ENCODE measurements at places on chromosomes 13 and 19.

GRCh38 chr19:2777952-2778683 is 5.0 kb downstream of the SGTA start:
- no peak for DNase-seq

GRCh38 chr13:110400786-110401533 is 93.9 kb downstream of the COL4A2 start:
- DNase-seq: peak; percentile 62

DNA sequence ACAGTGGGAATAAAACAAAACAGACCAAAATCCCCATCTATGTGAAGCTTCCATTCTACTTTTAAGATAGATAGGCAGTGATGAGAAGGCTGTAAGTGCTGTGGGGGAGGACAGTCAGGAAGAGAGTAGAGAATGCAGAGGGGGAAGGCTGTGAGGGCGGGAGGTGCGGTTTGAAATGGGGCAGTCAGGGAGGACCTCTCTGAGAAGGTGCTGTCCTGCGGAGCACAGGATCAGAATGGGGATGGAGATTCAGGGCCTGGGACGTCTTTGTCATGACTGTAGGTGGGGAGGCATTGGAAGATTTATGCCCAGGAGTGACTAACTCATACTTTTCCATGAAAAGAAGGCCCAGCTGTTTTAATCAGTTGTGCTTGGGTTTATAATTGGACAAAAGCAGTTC is 3.9 kb upstream of the GPR183 start:
- DNase-seq: no peak

GRCh38 chr19:2251106-2252054 is 2.3 kb downstream of the AMH start:
- peak; percentile 95 for DNase-seq

GRCh38 chr13:113876346-113877148 is 12.7 kb upstream of the GAS6 start:
- DNase-seq: peak; percentile 68

DNA sequence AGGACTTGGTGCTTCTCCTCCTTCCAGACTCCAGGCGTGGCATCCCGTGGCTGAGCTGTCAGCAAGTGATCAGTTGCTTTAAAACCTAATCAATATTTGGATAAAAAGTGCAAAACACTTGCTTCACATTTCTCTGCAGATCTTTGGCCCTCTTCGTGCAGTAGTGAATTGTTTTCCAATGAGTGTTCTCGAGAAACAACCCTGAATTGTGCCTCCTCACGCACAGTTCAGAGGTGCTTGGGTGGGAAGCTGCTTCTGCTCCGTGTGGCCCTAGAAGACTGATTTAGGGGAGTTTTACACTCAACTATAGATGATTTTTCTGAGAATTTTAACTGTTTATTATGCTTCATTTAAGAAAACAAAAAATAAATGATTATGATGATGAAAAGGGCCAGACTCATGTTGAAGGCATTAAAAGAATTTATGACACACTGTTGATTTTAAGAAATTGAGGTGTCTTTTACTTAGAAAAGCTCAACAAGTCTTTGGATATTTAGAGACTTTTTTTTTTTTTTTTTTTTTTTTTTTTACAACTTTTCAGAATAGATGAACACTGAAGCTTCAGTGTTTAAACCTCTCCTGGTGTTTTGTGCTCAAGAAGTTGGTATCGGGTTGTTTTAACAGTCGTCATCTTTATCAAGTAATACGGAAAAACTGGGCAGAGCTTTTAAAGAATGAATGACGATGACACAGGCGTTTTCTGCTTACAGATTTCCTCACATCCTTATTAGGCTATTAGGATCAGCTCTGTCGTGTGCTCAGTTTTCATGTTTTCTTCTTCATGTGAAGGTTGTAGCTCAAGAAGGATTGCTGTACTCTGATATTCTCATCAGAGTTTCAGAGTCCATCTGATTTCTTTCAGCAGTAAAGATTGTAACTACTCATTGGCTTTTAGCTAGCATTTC is 39.5 kb upstream of the TEX29 start:
- peak; percentile 82 for DNase-seq

- DNase-seq: no peak
Observed at GRCh38 chr19:16936901-16937300, 48.1 kb downstream of the F2RL3 start.

GRCh38 chr19:49022116-49022515 is 2.0 kb downstream of the CGB3 start:
- no peak for DNase-seq

DNA sequence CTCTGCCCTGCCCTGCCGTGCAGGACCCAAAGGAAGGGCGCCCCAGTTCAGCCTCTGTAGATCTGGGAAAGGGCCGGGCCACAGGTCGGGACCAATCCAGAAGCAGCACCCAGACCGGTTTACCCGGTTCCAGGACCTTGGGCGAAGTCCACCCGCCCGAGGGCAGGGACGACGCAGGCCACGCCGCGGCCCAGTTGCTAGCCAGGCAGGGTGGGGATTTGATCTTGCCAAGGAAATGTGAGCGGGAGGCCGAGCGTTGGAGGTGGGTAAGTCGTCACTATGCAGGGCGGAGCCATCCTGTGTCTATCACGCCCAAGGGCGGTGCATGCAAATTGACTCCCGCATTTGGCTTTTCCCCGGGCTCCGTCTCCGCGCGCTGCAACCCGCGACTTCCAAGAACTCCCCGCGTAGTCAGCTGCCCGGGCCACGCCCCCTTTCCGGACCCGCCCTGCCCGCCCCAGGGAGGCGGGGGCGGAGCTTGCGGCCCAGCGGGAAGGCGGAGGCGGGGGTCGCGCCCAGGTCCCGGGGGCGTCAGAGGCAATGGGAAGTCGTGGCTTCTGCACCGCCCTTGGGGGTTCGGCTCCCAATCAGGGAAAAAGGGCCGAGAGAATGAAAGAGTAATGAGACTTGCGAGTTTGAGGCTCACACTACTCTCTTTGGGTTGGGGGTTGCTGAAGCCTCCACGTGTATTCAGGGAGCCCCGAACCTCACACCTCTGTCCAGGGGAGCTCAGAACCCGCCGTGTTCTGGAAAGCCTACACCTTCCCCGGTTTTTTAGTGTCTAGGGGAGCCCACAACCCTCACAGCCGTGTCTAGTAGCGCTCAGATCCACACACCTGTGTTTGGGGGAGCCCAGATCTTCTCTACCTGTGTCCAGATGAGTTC is 12.8 kb downstream of the IER2 start:
- peak; percentile 95 for DNase-seq

DNA sequence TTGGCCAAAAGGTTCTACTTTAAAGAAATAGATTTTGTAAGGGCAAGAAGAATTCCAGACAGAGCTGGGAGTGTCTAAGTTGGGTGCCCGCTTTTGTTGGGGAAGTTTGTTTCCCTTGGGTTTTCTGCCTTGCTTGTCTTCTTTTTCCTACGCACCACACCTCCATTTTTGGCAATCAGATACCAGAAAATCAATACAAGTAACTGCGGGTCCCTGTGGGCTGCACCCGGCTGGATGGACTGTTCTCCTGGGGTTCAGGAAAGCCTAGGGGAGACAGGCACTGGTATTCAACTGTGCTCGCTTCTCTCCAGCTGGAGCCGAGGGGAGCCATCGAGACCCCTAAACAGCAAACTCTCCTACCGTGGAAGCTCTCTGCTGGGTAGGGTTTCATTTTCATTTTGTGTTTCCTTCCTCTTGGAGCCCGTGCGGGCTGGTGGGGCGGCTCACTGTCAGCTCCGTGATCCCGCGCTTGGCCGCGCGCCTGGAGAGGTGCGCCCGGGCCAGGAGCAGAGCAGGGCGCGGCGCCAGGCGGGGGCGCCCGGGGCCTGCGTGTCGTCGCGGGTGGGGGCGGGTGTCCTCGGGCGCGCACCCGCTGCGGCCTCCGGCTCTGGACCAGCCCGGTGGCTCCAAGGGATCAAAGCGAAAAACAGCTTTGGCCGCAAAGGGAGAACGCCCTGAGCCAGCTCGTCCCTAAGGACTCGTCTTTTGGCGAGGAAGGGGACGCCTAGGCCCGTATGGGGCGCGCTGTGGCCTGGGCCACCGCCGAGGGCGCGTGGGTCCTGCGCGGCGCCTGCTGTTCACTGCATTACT is 347.2 kb downstream of the ZNF536 start:
- DNase-seq: peak; percentile 87

DNA sequence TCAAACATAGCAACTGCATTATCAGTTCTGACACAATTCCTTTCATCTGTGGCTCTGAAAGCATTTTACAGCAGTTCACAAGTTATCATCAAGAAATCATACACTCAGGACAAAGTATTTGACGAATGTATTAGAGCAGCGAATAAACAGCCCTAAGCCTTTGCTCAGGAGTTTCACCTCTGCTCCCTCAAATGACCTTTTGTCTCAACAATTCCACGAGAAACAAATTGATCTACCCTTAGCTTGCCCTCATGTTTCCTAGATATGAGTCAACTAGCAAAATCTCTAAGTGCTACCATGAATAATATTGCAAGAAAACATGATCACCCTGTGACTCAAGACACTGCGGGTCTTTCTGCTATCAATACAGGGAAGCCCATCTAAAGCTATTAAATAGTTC is 396.1 kb downstream of the EFNB2 start:
- no peak for DNase-seq

DNA sequence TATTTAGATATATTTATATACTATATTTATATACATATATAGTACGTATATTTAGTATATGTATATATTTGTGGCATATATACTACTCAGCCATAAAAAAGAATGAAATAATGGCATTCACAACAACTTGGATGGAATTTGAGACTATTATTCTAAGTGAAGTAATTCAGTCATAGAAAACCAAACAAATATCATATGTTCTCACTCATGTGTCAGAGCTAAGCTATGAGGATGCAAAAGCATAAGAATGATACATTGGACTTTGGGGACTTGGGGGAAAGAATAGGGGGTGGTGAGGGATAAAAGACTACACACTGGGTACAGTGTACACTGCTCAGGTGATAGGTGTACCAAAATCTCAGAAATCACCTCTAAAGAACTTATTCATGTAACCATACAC is 1015.7 kb downstream of the EFNB2 start:
- no peak for DNase-seq

DNA sequence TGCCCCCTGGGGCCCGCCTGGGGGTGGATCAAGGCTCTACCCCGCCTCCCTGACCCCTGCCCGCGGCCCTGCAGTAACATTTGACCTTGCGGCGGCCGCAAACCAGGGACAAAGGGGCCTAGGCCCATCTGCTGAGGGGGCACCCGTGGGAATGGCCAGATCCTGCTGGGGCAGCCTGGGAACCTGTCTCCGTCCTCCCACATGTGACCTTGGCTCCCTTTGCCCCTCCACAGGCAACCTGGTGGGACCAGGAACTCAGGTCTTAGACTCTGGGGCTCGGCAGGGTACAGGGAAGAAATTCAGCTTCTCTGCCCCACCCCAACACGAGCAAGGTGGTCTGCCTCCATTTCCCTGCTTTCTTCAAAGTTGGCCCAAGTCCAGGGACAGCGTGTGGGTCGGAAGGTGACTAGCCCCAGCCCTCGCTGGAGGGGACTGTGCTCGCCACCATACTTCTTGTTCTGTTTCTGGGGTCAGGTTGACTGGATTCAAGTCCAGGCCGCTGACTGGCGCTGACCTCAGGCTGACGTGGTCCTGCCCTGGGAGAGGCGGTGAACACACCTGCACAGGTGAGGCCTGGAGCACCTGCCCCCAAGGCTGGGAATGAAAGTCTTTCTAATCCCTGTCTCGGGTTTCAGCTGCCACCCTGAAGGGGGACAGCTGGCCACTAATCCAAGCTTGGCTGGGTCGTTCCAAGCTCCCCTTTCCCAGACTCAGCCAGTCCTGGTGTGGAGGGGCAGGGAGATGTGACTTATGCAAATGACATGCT is 2.5 kb upstream of the NR2F6 start:
- DNase-seq: peak; percentile 87

- DNase-seq: peak; percentile 10
Observed at GRCh38 chr13:31807090-31807541, 67.8 kb downstream of the RXFP2 start.

DNA sequence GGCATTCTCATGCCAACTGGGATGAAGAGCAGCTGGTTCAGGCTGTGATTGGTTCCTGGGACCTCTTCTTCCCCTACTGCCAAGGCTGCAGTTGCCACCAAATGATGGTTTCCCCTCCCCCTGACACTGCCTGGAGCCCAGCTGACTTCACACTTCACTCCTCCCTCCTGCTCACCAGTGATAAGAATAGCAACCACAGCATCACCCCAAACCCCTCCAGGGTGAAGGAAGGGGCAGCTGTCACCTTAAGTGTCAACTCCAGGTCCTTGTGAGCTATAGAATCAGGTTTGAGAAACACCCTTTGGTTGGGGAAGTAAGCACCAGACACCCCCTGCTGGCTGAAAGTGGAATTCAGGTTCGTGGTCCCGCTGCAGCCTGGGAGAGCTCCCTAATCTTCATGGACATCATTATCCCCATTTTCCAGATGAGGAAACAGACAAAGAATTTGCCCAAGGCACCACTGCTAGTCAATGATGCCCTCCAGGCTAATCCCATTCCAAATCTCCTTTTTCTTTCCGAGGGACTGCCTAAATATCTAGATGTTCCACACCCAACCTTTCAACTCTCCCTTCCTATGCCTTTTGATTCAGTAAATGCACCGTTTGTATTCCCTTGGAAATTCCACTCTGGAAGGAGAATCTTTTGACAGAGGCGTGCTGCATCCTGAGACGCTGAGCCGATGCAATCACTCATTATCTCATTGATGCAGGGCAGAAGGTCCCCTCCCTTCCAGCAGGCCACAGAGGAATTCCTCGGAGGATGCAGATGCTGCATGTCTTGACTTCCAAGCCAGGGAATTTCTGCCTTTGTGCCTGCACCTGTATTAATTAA is 50.6 kb upstream of the UQCRFS1 start:
- no peak for DNase-seq

DNA sequence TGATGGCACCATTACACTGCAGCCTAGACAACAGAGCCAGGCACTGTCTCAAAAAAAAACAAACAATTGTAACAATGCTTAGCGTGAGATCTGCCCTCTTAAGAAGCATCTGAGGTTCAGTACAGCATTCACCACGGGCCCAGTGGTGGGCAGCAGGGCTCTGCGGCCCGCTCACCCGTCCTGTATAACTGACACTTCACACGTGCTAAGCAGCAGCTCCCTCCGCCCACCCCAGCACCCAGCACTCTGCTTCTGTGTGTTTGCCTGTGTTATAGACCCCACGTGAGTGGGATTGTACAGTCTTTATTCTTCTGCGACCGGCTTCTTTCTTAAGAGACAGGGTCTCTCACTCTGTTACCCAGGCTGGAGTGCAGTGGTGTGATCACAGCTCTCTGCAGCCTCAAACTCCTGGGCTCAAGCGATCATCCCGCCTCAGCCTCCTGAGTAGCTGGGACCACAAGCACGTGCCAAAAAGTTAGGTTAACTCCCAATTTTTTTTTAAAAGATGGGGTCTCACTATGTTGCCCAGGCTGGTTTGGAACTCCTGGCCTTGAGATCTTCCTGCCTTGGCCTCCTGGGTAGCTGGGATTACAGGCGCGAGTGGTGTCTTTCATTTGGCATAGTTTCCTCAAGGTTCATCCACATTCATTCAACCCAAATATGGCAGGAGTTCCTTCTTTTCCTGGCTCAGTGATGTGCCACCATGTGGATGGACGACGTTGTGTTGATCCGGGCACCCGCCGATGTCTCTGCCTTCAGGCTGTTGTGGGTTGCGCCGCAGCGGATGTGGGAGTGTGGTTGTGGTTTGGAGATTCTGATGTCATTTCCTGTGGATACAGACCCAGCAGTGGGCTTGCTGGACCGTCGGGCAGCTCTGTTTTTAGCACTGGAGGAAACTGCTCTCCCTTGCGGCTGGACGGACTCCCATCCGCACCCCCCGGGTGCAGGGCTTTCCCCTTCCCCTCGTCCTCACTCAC is 170.0 kb downstream of the KDM4B start:
- DNase-seq: peak; percentile 99

GRCh38 chr13:60000976-60001375 is 162.8 kb downstream of the DIAPH3 start:
- no peak for DNase-seq

- DNase-seq: no peak
Observed at GRCh38 chr13:20968745-20969144, 66.2 kb upstream of the XPO4 start.
